A673 (cell line): ENCODE measurements at places on chromosomes 2 and 18.

GRCh38 chr2:20573620-20574422 is 77.1 kb downstream of the HS1BP3 start:
- H3K36me3 ChIP-seq = no peaks in the 10 kb centered on the region
- peak; percentile 12 for DNase-seq
- H3K4me1 ChIP-seq = peaks cover 3% of the 10 kb centered on the region
- H3K4me3 ChIP-seq = no peak overlapping the region
- no peaks in the 10 kb centered on the region for H3K27me3 ChIP-seq
- H3K27ac ChIP-seq = no peak overlapping the region

GRCh38 chr2:100339823-100340222 is 17.5 kb upstream of the LONRF2 start:
- H3K4me3 ChIP-seq = no peak overlapping the region
- peaks cover 9% of the 10 kb centered on the region for H3K27me3 ChIP-seq
- no peak for DNase-seq
- H3K36me3 ChIP-seq = no peaks in the 10 kb centered on the region
- no peaks in the 10 kb centered on the region for H3K4me1 ChIP-seq

GRCh38 chr2:166814335-166814734 is 73.9 kb upstream of the XIRP2 start:
- H3K27ac ChIP-seq = no peak overlapping the region
- no peak for DNase-seq
- H3K27me3 ChIP-seq = no peaks in the 10 kb centered on the region
- H3K36me3 ChIP-seq = no peaks in the 10 kb centered on the region
- H3K4me3 ChIP-seq = no peak overlapping the region
- no peaks in the 10 kb centered on the region for H3K4me1 ChIP-seq

- H3K27ac ChIP-seq = no peak overlapping the region
- H3K4me3 ChIP-seq = no peak overlapping the region
- peaks cover 11% of the 10 kb centered on the region for H3K4me1 ChIP-seq
- no peaks in the 10 kb centered on the region for H3K27me3 ChIP-seq
- no peaks in the 10 kb centered on the region for H3K36me3 ChIP-seq
Observed at GRCh38 chr18:22827216-22827615, 105.9 kb upstream of the RBBP8 start.

- H3K36me3 ChIP-seq = peaks cover 3% of the 10 kb centered on the region
- DNase-seq = peak; percentile 55
- peak overlapping the region; percentile 1 for H3K27ac ChIP-seq
- H3K4me1 ChIP-seq = peaks cover 34% of the 10 kb centered on the region
Observed at GRCh38 chr18:10119991-10120390, 206.2 kb downstream of the VAPA start.

DNA sequence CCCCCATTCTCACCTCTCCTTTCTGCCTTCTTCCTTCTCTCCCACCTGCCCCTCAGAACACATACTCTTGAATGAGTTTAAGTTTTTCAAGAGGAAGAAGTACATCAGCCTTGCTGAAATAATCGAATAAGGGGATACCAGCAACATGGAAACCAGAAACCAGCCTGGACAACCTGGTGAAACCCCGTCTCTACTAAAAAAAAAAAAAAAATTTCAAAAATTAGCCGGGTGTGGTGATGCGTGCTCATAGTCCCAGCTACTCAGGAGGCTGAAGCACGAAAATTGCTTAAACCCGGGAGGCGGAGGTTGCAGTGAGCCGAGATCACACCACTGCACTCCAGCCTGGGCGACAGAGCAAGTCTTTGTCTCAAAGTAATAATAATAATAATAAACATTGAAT is 75.0 kb upstream of the SLC1A4 start:
- no peak for DNase-seq
- H3K27ac ChIP-seq = no peak overlapping the region
- peaks cover 18% of the 10 kb centered on the region for H3K4me1 ChIP-seq
- H3K27me3 ChIP-seq = no peaks in the 10 kb centered on the region

DNA sequence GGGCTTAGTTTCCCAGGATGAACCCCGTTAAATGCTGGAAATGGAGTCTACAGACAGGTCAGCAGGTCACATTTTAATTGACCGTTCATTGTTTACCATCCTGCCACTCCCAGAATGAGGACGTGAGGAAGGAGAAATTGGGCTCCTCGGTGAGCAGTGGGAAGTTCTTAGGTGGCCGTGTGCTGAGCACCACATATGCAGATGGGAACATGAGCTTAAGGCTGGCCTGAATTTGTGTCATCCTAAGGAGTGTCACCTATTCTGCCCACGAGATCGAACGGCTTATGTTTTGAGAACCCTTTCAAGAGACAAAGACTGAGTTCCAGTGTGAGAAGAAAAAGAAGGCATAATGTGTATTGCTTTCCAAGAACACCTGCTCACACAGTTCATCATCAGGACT is 234.4 kb upstream of the PXDN start:
- peaks cover 34% of the 10 kb centered on the region for H3K4me1 ChIP-seq
- H3K36me3 ChIP-seq = no peaks in the 10 kb centered on the region
- H3K27me3 ChIP-seq = no peaks in the 10 kb centered on the region
- no peak overlapping the region for H3K27ac ChIP-seq
- DNase-seq = no peak
- no peak overlapping the region for H3K4me3 ChIP-seq

DNA sequence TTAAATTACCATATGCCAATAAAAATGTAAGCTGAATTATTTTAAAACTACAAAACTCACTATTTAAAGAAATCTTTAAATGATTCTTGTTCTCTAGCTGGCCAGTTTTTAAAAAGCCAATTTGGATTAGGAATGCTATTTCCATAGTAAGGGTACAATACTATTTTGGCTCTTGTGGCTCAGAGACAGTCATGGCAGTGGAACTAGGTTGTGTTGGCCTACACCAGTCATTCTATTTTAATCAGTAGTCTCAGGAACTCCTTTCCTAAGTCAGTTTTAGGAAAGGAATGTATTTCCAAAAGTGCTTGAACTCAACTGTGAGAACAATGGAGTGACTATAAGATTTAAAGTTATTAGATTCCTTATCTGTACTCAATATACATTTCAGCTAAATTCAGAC is 5.9 kb downstream of the BOLL start:
- no peaks in the 10 kb centered on the region for H3K36me3 ChIP-seq
- H3K4me3 ChIP-seq = no peak overlapping the region
- peaks cover 6% of the 10 kb centered on the region for H3K4me1 ChIP-seq
- H3K27ac ChIP-seq = no peak overlapping the region
- no peak for DNase-seq
- H3K27me3 ChIP-seq = no peaks in the 10 kb centered on the region

DNA sequence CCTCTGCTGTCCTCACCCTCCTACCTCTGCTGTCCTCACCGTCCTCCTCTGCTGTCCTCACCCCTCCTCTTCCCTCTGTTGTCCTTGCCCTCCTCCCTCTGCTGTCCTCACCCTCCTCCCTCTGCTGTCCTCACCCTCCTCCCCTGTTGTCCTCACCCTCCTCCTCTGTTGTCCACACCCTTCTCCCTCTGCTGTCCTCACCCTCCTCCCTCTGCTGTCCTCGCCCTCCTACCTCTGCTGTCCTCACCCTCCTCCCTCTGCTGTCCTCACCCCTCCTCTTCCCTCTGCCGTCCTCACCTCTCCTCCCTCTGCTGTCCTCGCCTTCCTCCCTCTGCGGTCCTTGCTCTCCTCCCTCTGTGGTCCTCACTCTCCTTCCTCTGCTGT is 11.8 kb downstream of the GAD1 start:
- peaks cover 36% of the 10 kb centered on the region for H3K27me3 ChIP-seq
- DNase-seq = no peak
- H3K4me3 ChIP-seq = no peak overlapping the region
- H3K4me1 ChIP-seq = no peaks in the 10 kb centered on the region
- no peak overlapping the region for H3K27ac ChIP-seq
- H3K36me3 ChIP-seq = no peaks in the 10 kb centered on the region

DNA sequence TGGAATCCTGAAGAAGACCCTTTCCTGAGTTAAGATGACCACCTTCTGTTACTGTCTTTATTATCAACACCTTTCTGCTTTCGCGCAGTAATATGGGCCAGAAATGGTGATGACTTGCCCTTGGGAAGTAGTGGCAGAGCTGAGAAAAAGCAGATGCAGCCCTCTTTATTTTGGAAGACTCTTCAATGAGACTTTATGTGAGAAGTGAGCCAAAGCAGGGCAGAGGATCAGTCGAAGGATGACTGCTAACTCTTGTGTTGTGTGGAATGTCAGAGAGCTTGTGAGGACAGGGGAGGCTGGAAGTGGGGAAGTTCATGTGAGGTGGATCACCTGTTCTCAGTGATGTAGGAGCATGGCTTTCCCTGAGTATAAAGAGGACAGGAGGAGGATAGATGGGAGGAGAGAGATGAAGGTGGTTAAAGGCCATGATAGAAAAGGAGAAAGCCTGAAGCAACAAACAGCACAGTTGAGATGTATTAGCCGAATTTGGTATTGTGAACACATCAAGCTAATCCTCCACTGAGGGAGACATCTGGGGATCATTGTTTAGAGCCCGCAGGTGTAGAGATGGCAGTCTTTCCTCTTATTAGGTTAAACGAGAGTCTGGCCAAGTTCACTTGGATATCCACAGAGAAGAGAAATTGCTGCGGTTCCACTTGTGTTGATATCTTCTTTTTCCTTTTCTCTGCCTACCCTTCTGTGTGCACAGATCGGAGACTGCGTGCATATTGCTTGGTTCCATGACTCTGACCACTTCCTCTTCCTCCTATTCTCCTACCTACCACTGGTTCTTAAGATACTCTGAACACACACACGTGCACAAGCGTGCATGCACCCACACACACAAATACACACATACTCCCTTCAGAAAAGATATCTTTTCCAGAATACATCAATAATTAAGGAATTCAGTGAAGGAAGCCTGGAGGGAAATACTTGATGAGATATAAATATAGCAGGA is 67.4 kb downstream of the SLC9A2 start:
- H3K27me3 ChIP-seq = no peaks in the 10 kb centered on the region
- H3K36me3 ChIP-seq = no peaks in the 10 kb centered on the region
- no peak for DNase-seq
- H3K4me1 ChIP-seq = no peaks in the 10 kb centered on the region
- no peak overlapping the region for H3K4me3 ChIP-seq
- H3K27ac ChIP-seq = no peak overlapping the region

DNA sequence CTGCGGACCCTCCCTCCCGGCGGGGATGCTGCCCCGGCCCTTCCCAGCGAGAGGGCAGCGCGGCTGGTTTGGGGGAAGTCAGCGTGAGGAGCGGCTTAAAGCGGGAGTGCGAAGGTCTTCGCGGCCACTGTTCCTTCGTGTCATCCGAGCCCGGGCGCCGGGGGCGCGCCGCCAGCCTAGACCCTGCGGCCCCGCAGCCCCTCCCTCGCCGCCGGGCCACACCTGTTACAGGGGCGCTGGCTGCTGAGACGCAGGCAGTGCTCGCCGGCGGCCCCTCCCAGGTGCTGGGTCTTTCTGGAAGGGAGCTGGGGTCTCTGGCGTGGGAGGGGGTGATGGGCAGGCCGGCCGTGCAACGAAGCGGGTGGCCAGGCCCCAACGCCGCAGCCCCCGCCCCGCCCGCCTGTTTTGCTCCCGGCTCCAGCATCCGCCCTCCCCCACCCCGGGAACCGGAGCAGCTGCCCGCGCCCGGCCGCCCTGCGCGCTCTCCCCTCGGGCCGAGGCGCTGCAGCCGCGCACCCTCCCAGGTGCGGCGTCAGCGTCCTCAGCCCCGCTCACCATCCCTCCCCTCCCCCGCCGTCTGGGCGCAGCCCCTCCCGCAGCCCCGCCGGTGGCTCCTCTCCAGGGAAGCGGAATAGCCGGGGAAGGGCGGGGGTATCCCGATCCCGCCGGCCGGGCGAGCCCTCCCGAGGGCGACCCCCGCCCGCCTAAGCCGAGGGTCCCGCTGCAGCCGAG is 727 bp downstream of the KIF1A start:
- peak; percentile 23 for DNase-seq
- H3K4me3 ChIP-seq = peak overlapping the region; percentile 86
- peaks cover 16% of the 10 kb centered on the region for H3K4me1 ChIP-seq
- peaks cover 14% of the 10 kb centered on the region for H3K27me3 ChIP-seq
- no peaks in the 10 kb centered on the region for H3K36me3 ChIP-seq
- peak overlapping the region; percentile 78 for H3K27ac ChIP-seq

- peaks cover 75% of the 10 kb centered on the region for H3K27me3 ChIP-seq
- peak within 1 kb of the TSS; percentile 34 for H3K4me3 ChIP-seq
- H3K36me3 ChIP-seq = no peaks in the 10 kb centered on the region
- H3K4me1 ChIP-seq = no peaks in the 10 kb centered on the region
- peak; percentile 64 for DNase-seq
Observed at GRCh38 chr2:209771474-209772289, at the start of gene UNC80. Gene UNC80 (plus strand): TSS chr2:209771832. CDS start chr2:209772073, 241 bp downstream.

DNA sequence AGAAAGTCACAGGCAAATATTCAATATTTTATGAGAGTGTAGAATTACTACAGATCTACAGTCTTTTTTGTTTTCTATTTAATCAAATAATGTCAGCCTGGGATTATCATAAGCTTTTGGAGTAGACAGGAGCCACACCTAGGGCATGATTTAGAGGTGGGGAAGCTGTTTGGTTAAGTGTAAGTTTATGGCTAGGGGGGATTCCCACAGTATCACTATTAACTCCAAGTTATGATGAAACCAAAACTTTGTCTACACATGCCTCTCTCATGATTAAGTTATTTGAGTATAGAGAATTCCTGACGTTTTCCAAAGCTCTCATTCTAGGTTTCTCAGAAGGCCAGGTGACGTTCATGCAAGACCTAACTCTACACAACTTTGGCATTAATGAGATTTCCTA is 2.1 kb downstream of the SERPINB10 start:
- H3K36me3 ChIP-seq = no peaks in the 10 kb centered on the region
- DNase-seq = no peak
- no peaks in the 10 kb centered on the region for H3K4me1 ChIP-seq
- no peak overlapping the region for H3K4me3 ChIP-seq

DNA sequence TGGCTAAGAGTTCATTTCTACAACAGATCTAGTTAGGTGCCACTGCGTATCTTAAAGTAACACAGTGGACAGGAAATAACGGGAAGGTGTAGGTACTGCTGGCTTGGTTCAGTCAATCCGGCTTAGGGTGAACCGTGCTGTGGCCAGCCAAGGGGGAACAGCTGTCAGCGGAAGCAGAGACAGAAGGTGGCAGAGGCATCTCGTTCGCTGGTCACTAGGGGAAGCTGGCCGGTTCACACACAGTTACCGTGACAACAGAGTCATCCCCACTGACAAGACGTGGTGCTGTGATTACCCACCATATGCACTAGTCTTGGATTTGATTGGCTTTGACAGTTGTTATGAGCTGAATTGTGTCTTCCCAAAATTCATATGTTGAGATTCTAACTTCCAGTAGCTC is 58.8 kb upstream of the HDAC4 start:
- no peak for DNase-seq
- H3K27ac ChIP-seq = no peak overlapping the region
- H3K27me3 ChIP-seq = no peaks in the 10 kb centered on the region
- no peak overlapping the region for H3K4me3 ChIP-seq
- H3K36me3 ChIP-seq = no peaks in the 10 kb centered on the region
- no peaks in the 10 kb centered on the region for H3K4me1 ChIP-seq
